ENCODE measurements at places on chromosomes 12 and 14.

- no peak for DNase-seq
Observed at GRCh38 chr14:92887157-92887556, 35.8 kb upstream of the CHGA start.

GRCh38 chr14:104143521-104144452 lies 5.4 kb downstream of the KIF26A start:
- no peak for DNase-seq

GRCh38 chr12:26280869-26281268 lies 85.5 kb downstream of the SSPN start:
- DNase-seq: no peak

DNA sequence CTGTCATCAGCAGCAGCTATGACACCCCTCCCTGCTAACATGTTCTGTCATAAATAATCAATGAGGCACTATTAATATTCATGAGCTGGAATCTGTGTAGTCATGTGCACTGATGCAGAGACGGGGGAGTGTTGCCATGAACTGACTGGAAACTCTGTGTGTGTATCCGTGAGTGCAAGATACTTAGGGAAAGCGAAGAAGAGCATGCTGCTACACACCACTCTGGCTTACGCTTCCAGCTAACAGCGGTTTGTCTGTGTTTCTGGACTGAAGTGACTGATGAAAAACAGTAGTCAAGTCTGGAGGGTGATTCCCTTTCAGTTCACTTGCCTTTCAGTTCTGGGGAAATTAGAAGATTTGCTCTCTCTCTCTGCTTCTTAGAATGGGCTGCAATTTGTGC lies 249.4 kb downstream of the PDZRN4 start:
- DNase-seq: no peak

- DNase-seq: no peak
Observed at GRCh38 chr14:84874436-84874835, 655.5 kb upstream of the FLRT2 start.

DNA sequence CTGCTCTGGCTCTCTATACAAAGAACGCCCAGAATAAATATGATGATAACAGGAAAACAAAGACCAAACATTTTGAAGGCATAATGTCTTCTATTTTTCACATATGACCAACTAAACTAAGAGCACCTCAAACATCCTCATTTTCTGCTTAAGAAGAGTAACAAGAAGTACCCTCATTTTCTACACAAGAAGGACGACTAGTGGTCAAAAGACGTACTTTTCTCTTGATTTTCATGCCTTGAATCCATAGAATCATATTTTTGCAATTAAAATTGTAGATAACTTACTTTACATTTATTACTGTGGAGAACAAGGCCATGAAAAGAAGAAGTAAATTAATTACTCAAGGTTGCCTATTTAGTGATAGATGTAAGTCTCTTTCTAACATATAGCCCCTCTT lies 358.6 kb downstream of the DUSP6 start:
- no peak for DNase-seq

DNA sequence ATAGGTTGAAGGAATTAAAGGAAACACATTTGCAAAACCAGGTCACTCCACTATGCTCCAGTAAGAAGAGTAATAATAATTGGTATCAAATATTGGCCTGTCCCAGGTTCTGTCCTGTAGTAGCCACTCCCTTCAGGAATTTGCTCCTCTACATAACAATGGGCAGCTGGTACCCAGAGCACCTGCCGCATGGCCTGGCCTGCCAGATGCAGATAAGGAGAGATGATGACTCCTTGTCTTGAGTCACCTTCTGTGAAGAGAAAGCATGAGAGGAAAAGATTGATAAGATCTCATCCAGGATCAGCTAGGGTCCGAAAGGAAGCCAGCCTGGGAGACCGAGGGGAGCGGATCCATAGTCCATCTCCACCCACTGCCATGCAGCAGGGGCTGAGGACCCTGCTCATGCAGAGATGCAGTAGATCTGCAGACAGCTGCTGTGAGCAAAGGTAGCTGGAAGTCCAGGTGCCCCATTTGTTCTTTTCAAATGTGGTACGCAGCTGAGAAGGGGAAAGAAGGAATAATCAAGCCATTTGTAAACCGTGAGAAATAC lies 24.3 kb downstream of the VCPKMT start:
- DNase-seq: no peak

- DNase-seq: no peak
Observed at GRCh38 chr14:69002069-69002468, 23.0 kb upstream of the ACTN1 start.

- no peak for DNase-seq
Observed at GRCh38 chr12:108967869-108968540, 52.9 kb downstream of the SVOP start.

- no peak for DNase-seq
Observed at GRCh38 chr12:19819231-19819630, 379.9 kb downstream of the AEBP2 start.

DNA sequence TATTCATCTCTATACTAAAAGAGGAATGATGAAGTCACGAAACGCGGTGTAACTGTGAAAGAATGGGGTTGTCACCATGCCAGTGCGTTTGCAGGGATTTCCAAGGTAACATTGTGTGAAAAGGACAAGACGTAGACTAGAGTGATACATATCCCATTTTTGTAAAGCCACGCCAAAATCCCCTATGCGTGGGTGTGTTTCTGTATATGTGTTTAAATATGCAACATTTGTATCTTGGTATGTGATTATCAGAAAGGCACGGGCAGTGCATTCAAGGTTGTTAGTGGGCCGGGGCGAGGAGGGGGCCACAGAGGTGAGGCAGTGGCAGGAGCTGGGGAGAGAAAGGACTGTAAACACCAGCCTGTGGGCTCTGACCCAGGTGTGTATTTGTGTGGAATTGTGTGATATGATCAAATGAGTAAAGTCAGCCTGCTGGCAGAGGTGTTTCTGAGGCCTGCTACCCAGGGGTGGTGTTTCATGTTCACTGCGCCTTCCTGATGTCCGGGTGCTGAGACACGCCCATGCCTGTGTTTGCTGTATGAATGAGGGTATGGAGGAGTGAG lies 137.8 kb downstream of the ADGRD1 start:
- DNase-seq: no peak

DNA sequence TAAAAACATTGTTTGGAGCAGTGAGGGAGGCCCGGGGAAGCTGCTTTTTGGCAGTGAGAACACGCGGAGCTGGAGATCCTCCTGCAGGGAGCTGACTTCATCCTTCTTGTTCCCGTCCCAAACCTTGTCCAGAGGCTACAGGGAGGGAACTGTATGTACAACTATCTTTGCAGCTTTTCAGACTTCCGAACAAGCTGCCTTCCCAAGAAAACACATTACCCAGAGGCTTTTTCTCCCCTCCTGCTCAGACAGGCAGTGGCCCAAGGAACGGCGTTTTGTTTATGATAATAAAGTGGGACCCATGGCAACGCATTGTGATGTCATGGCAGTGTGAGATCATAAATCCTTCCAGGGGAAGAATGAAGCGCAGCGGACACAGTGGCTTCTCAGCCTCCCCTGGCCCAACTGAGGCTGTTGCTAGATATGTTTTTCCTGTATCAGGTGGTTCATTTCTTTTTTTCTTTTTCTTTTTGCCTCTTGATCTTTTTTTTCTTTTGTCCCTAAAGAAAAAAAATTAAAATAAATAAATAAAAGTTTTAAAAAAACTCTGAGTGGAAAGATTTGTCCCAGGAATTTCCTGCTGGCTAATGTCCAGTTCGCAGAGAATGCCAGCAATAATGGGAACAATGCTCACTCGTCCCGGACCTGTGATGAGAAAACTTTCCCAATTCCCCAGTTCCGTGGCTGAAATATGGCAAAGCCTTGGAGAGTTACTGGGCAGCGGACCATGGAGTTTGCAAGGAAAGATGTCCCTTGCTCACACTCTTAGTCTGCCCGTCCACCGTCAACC lies 103.4 kb upstream of the MAP1LC3B2 start:
- no peak for DNase-seq

DNA sequence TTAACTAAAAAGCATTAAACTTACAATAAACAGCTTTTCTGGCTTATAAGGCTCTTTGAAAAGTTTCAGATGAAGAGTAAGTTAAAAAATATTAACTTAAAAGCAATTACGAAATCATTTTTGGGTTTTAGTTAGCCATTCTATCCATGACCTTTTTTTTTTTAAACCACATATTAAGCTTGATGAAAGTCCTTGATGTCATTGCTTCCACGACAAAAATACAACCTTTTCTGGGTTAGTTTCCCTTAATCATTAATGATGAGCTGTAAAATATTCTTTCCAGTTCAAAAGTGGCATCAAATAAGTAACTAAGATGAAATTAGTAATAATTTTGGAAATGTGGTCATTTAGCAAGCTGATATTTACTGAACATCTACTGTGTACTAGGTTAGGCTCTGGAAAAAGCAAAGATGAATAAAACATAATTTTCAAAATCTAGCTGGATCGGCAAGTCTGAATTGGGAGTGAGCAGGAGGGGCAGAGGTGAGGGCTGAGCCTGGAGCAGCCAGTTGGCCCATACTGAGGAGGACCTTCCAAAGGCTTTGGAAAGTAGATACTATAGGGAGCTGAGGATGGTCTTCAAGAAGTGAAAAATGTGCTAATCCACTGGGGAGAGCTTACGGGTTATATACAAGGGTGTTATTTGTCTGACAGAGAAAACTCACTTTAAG lies 345.2 kb downstream of the ZFP36L1 start:
- DNase-seq: no peak

DNA sequence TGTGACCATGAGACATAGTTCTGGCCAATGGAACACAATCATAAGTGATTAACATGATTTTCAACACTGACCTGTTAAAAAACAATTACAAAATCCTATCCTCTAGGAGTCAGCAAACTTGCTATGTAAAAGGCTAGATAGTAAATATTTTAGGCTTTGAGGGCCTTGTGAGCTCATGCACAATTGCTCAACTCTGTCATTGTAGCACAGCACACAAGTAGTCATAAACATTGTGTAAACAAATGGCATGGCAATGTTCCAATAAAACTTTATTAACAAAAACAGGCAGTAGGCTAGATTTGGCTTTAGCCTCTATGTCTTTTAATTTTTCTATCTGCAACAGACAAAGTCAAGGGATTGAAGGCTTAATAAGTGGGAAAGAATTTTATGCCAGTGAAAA lies 350.7 kb downstream of the C12orf50 start:
- no peak for DNase-seq
